Stimulated activated CD4-positive, alpha-beta T cell treated with anti-CD3 and anti-CD28 coated beads, Interleukin-2, amount 100 ng/mL, for 24 hours (primary cell): ENCODE measurements at places on chromosomes 3 and 15.

GRCh38 chr15:99369196-99369595, 117.9 kb downstream of the LRRC28 start:
- no peak for DNase-seq

- no peak for DNase-seq
These were observed 13.8 kb upstream of the PLA2G4D start for GRCh38 chr15:42108189-42108588.

- no peak for DNase-seq
These were observed 51.3 kb downstream of the CYP11A1 start for GRCh38 chr15:74316141-74316540.

DNA sequence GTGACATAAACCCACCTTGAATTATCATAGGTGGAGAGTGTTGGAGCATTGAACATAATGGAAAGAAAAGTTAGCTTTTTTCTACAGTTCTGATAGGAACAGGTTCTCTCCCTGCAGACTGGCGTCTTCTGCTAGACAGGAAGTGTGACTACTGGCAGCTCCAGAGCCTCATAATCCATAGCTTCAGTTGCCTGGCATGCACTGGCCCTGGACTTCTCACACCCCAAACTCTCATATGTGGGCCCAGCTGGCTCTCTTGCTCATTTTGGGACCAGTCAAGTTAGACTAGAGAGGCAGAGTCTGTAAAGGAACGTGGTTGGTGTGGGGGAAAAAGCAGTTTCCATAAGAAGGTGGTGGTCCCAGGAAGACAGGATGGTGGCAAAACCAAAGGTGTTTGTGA, 180.1 kb downstream of the VGLL4 start:
- DNase-seq: no peak

DNA sequence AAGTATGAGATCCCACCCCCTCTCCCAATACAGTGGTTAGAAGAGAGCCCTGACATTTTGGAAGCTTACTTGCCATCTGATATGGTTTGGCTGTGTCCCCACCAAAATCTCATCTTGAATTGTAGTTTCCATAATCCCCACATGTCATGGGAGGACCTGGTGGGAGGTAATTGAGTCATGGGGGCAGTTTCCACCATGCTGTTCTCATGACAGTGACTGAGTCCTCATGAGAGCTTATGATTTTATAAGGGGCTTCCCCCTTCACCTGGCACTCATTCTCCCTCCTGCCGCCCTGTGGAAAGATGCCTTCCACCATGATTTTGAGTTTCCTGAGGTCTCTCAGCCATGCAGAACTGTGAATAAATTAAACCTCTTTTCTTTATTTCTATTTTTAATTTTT, 28.8 kb upstream of the HES1 start:
- DNase-seq: peak; percentile 41

GRCh38 chr3:42184651-42185443, 81.1 kb downstream of the CCK start:
- DNase-seq: no peak

- DNase-seq: no peak
These were observed 36.0 kb downstream of the PHLDB2 start for GRCh38 chr3:111895071-111895470.

DNA sequence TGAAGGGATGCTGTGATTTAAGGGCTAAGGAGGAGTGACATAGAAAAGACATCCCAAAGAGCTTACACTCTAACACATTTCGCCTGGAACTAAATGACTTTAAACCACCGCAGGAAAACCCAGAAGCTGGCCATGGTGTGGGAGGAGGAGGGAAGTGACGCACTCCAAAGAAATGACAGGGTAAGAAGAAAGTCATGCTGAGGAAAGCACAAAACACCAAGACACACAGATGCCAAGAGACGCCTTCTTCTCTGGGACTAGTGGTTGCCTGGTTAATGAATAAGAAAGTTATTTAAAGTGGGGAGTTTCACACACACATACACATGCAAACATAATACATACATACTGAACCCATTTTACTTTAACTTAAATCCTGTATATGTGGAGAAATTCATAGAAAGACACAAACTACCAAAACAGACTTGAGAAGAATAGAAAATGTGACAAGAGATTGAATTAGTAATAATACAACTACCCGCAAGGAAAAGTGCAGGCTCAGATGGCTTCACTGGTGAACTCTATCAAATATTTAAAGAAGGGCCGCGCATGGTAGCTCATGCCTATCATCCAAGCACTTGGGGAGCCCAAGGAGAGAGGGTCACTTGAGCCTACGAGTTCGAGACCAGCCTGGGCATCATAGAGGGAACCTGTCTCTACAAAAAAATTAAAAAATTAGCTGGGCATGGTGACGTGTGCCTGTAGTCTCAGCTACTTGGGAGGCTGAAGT, 125.5 kb downstream of the NSMCE3 start:
- DNase-seq: no peak

- DNase-seq: no peak
These were observed 617 bp upstream of the HPS3 start for GRCh38 chr3:149128821-149129220.

GRCh38 chr15:67549736-67550135, 7.2 kb downstream of the MAP2K5 start:
- DNase-seq: no peak

- DNase-seq: no peak
These were observed 251.5 kb downstream of the CLSTN2 start for GRCh38 chr3:140186421-140186920.

GRCh38 chr3:54357301-54357700, 234.9 kb downstream of the CACNA2D3 start:
- no peak for DNase-seq

DNA sequence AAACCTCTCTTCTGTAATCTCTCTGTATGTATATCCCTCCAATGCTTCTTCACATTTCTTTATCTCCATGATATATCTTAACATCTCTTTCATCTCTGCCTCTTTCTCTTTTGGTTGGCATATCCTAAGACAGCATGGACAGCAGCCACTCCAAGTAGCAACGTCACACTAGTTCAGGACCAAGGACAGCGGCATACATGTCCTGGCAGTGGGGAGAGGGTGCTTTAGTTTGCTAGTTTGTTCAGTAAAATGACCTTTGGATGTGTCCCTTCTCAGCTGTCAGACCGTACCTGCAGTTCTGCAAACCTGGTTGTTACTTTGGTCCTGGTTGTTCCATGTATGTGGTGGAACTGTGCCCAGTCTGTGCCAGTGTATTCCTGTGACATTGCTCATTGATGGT, 225.6 kb upstream of the ROPN1 start:
- peak; percentile 6 for DNase-seq

- no peak for DNase-seq
These were observed 61.2 kb downstream of the TSC22D2 start for GRCh38 chr3:150469031-150469930.

GRCh38 chr15:75109736-75110130, 86.3 kb downstream of the PPCDC start:
- no peak for DNase-seq

- DNase-seq: no peak
These were observed 602.9 kb downstream of the NTRK3 start for GRCh38 chr15:87653646-87654045.

DNA sequence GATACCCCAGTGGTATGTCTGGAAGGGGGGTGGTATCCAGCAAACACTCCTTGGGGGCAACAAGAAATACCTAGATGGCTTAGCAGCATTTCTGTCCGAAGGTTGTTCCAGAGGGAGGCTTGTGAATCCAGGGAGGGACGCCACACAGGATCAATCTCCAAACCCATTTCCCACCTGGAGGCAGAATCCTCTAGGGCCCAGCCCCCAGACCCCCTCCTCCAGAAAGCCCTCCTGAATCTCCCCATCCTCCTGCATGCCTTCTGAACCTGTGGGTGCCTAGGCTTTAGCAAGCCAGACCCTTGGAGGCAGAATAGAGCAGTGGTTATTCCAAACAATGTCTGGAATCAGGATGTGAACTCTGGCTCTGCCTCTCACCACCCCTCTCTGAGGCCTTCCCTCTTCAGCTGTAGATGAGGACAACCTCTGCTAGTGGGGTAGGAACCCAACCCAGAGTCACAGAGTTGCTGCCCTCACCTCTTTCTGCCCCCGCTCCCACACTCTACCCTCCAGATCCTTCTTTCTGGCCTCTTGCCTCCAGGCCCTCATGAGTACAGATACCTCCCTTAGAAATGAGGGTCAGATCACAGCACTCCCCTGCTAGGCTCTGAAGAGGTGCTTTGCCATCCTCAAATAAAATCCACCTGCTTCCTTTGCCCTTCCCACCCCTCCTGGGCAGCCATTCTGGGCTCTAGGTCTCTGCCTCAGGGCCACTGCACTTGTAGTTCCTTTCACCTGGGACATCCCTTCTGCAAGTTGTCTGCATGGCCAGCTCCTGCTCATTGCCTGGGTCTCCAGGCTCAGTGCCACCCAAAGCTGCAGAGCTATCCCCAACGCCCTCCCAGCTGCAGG, 8.1 kb downstream of the CISH start:
- DNase-seq: peak; percentile 56

- no peak for DNase-seq
These were observed 29.5 kb downstream of the PLSCR5 start for GRCh38 chr3:146575636-146576035.

DNA sequence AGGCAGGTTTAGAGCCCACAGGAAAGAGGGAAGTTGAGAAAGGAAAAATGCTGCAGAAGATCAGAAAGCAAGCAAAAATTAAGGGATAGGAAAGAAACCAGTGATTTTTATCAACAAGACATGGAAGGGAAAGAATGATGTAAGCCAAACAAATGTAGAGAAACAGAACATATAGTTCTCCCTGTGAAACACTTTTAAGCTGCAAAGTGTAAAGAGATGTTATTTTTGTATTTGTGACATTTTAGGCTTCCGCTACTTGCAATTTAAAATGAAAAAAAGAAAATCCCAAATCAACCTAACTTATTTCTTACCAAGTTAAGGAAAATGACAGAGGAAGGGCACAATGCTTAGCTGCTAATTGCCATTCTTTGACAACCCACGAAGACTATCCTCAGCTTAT, 111.6 kb downstream of the PDCD6IP start:
- no peak for DNase-seq

DNA sequence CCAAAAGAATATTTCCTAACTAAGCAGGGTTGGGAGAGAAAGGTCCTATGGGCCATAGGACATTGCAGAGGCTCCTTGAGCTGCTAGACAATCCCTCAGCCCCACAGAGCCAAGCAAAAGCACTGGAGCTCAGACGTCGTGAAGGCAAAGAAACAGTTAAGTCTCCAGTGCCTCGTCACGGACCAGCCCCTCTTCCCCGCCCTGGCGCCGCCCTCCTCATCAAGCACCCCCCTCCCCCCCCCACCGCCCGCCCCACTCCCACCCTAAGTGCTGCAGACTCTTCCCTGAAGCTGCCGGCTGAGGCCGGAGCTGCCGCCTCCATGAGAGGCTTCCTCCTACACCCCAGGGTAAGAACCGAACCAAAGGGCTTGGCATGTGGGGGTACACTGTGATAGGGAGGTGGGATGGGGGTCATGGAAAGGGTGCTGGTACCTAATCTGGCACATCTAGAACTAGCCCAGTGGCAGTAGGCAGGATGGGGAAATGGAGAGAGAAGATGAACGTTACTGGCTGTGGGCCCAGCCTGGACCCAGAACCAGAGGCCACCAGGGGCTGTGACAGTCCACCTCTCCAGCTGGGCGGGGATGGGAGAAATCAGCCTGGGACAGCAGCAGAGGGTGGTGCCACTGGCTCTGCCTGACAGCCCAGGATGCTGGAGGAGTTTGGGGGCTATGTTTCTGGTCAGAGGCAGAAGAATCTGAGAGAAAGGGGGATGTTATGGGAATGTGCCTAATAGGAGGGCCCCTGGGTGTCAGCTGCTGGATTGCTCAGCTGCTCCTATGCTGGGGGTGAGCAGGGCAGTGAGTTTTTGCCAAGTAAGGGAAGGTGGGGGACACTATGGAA, at the start of gene MAP1A:
Gene MAP1A (plus strand): TSS at position 255 of the 843 bp plus-strand sequence. CDS start 3,866 bp downstream, outside the sequence.
- no peak for DNase-seq

DNA sequence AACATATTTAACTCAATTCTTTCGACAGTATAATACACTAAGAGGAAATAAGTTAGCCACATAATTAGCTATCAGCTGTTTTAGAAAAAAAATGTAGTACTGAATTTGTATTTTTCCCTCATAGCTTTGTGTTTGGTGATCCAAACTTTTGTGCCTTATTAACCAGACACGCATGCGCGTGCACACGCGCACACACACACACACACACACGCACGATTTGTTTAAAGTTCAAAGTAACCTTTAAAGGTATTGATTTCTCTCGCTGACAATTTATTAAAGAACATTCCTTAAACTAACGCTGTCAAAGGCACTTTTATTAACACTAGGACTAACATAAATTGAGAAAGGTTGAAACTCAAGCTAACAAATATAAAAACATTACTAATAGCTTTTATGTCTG, 198.9 kb downstream of the ROBO1 start:
- no peak for DNase-seq

DNA sequence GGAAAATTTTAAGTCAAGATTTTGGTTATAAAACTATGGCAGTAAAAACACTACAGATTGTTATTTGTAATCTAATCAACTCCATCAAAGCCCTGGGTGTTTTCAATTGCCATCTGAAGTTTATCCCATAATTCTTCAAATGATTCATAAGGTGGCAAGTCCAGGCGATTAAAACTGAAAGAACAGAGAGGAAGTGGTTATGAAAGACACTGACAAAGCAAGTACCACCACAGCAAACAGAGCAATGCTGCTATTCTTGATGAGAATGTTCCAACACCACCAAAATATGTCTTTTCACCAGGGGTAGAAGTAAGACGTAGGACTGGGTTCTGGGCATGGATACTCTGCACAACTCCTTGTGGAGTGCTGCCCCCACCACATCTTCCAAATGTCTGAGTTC, 86.9 kb upstream of the PRTG start:
- no peak for DNase-seq

- DNase-seq: no peak
These were observed 149.3 kb upstream of the NR2F2 start for GRCh38 chr15:96181217-96181616.

DNA sequence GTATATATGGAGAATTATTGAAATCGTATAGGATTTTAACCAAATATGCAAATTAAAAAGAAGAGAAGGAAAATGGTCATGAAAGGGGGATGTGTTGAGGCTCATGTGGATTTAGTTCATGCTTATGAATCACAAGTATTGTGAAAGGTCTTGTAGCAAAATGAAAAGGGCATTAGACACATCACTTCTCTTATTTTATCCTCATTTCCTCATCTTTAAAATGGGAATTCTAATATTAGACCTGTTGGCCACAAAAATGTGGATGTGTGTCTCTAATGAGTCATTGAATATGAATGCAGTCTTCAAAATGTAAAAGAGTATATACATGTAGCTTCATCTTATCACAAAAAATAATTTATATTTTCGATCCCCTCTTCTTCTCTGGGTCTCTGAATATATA, 14.9 kb upstream of the ALCAM start:
- no peak for DNase-seq

DNA sequence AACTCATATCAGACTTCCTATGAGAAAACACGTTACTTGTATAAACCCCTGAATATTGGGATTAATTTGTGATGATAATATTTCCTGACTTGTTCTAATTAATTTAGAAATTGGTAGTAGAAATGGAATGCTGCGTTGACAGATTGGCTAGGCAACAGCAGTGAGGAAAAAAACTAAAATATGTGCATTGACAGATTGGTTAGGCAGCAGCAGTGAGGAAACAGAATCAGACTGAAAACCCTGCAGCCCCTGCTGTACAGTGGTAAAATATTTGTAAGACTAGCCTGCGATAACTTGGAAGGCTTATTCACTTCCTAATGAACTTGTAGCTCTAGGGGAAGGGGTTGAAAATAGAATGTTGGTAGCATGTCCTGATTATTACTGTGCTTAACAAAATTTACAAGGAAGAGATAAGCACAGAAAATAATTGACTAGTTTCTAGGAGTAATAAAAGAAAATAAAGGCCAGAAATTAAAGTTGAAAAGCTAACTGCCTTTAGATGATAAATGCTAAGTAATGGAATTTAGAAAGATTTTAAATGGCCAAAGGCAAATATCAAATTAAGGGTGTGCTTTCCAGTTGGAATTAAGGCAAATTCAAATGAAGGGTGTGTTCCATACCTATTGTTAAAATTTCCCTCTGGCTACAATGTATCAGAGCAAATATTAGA, 29.9 kb upstream of the IL16 start:
- DNase-seq: no peak
